AML-193 (cell line): ENCODE measurements at places on chromosomes 12 and 14.

DNA sequence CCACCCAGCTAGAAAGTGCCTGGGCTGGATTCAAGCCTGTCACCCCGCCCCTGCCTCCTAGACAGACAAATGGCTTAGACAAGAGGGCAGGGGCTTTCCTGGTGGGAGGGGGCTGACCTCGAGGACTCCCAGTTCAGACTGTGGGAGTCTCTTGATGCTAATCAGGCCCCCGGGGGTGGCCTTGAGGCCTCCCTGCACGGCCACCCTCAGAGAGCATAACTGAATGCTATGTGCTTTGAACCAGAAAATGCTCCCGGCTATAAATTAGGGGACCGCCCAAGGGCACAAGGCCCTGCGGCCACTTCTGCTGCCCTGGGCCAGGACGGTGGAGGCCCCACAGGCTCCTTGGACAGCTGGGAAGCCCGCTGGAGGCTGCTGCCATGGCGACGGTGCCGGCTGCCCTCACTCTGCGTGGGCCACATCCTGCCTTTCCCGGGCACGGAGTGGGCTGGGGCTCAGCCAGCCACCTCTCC is 111.0 kb upstream of the NCOR2 start:
- DNase-seq = no peak

- DNase-seq = no peak
These were observed 2.2 kb downstream of the CALM1 start for GRCh38 chr14:90398841-90399540.

- DNase-seq = no peak
These were observed 158.9 kb upstream of the EEA1 start for GRCh38 chr12:93087840-93088610.

- DNase-seq = no peak
These were observed 118.9 kb downstream of the PIWIL1 start for GRCh38 chr12:130456375-130457199.

- no peak for DNase-seq
These were observed 103.9 kb downstream of the ZFP36L1 start for GRCh38 chr14:68688872-68689371.

GRCh38 chr12:116381240-116381743 is 103.8 kb upstream of the MED13L start:
- DNase-seq = no peak

GRCh38 chr14:93186466-93186865 is 1.3 kb downstream of the LYSET start:
- peak; percentile 70 for DNase-seq

GRCh38 chr12:52956987-52957386 is 8.1 kb downstream of the KRT18 start:
- DNase-seq = no peak

DNA sequence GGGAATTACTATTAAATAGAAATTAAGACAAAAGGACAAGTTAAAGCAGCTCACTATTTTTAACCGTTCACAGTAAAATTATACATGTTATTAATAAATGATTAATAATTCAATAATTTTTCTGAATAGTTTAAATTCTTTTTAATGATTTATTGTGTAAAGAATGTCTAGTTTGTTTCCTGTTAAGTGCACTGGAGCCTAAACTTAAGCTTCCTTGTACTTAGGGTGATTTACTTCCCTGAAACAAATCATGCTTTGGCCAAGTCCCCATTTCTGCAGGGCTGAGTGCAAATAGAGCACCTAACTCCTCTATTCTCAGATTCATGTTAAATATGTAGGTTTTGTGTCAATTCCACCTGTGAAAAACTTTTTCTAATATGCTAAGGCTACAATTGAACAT is 188.9 kb upstream of the PDZRN4 start:
- DNase-seq = no peak

DNA sequence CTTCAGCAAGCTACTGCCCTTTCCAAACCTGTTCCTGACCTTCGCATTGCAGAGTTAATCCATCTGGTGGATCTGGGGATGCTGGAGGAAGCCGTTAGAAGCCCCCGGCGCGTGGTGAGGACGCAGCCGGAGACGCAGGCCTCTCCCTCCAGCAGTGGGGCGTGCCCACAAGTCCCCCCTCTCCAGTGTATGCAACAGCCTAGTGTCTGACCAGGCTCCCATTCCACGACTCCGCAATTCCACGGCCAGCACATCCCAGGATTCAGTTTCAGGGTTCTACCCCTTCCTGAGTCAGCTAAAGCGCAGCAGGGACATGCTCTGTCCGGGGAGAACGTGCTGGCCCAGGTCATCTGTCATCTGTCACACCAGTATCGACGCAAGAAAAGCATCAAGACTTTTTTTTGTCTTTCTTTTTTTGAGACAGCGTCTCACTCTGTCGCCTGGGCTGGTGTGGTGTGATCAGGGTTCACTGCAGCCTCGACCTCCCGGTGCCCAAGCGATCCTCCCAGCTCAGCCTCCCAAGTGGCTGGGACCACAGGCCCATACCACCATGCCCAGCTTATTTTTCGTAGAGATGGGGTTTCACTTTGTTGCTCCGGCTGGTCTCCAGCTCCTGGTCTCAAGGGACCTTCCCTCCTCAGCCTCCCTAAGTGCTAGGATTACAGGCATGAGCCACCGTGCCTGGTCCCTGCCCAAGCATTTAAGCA is 8.0 kb upstream of the DYNC1H1 start:
- no peak for DNase-seq

DNA sequence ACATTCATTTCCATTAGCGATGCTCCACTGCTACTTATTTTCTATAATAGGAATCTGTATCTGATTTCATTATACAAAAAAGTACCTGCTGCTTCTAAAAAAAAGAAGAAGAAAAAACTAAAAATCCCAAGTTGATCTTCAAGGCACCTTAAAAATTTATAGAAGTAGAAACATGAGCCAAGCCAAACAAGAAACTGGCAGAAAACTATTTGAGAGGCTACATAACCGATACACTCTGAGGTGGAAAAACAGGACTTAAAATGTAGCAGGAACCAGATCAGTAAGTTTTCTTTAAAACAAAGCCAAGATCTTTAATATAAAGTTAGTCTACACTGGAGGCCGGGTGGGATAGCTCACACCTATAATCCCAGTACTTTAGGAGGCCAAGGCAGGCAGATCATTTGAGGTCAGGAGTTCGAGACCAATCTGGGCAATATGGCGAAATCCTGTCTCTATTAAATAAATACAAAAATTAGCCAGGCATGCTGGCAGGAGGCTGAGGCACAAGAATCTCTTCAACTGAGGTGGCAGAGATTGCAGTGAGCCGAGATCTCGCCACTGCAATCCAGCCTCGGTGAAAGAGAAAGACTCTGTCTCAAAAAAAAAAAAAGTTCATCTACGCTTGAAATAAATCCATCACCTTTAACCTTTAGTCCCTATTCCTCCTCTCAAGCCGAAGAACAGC is 278.6 kb downstream of the MED13L start:
- DNase-seq = no peak

- no peak for DNase-seq
These were observed 67.2 kb downstream of the GNS start for GRCh38 chr12:64691795-64692583.

GRCh38 chr12:9378430-9378835 is 170.2 kb upstream of the PZP start:
- no peak for DNase-seq

GRCh38 chr12:104213952-104214351 is 1.6 kb upstream of the TXNRD1 start:
- no peak for DNase-seq

- no peak for DNase-seq
These were observed 572.0 kb upstream of the ATP2B1 start for GRCh38 chr12:90280564-90281058.

DNA sequence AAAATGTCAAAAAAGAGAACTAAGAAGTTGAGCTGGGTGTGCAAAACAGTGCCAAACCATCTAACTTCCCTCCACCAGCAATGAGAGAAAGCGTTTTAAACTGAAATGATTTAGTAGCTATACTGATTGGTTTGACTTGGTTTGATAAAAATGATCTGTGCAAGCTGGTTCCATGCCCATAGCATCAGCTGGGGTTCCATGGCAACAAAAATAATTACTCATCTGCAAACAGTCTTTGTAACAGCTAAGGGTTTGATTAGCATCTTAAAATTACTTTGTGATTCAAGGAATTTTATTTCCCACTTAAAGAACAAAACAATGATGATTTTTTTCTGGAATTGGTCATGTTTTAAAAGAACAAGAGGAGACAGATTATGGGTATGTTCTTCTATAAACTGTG is 15.0 kb upstream of the BICD1 start:
- no peak for DNase-seq

- peak; percentile 48 for DNase-seq
These were observed 50.1 kb upstream of the RERGL start for GRCh38 chr12:18139989-18140596.

DNA sequence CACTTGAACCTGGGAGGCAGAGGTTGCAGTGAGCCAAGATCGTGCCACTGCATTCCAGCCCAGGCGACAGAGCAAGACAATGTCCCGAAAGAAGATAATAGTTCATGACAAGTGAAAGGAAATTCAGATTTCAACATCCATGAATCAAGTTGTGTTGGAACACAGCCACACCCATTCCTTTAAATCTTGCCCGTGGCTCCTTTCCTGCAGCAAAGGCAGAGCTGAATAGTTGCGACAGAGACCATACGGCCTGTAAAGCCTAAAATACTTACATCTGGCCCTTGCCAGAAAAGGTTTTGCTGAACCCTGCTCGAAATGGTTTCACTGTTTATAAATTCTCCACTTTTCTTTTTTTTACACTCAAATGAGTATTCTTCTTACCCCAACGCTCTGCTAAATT is 17.7 kb upstream of the ITPK1 start:
- peak; percentile 40 for DNase-seq

DNA sequence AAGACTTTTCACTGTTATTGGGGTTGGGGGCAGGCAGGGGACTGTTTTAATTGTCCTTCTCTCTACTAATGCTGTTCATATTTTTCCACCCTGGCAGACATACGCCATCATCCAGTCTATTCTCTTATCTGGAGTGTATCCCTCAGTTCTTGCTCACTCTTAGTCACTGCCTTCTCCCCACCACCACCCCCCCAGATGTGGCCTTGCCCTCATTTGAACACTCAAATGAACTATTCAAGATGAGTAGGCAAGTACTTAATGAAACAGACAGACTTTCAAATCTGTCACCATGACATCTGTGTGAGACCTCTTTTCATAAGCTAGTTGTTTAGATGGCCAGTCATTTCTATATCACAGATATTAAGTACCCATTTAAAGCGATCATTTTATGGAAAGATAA is 10.1 kb downstream of the NUDT4 start:
- no peak for DNase-seq

DNA sequence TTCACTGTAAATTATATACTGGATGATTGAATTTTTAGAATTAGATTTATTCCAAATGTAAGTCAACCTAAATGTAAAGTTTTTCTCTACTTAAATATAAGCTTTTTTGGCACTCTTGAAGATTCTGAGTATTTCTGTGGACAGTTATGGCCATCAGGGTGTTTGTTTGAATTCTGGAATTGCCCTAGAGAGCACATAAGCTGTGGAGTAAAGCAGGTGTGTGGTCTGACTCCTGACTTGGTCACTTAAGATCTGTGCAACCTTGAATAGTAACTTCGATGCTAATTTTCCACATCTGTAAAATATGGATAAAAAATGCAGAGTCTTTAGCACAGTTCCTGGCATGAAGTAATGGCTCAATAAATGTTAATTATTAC is 64.4 kb downstream of the FUT8 start:
- no peak for DNase-seq

- no peak for DNase-seq
These were observed 126.1 kb downstream of the ASCL4 start for GRCh38 chr12:107900588-107900987.

- no peak for DNase-seq
These were observed 145.0 kb downstream of the PRKCH start for GRCh38 chr14:61466249-61466904.

- DNase-seq = peak; percentile 87
These were observed 5.6 kb downstream of the TNFRSF1A start for GRCh38 chr12:6336079-6336888.
